Stimulated activated CD4-positive, alpha-beta T cell treated with anti-CD3 and anti-CD28 coated beads, Interleukin-1b, Interleukin-23, amount 100 ng/mL, for 1 hour (primary cell): ENCODE measurements at places on chromosomes 6 and 20.

- no peak for DNase-seq
Observed at GRCh38 chr6:21450149-21450548, 143.4 kb upstream of the SOX4 start.

- DNase-seq: no peak
Observed at GRCh38 chr6:79463621-79464050, 73.6 kb downstream of the LCA5 start.

DNA sequence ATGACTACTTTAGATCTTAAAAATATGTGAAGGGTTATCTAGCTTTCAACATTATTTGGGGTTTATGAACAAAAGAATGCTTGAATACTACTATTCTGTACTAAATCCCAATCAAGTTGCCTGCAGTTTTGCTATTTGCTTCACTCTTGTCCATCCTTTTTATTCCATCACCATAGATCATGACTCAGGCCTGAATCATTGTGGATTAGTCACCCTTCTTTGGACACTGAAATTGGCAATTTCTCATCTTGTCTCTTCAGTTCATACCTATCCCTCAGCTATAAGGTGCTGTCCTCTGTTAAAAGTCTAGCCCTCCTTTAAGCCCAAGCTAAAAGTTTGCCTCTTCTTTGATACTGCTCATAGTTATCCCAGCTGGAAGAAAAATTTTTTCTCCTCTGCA lies 199.1 kb downstream of the CENPW start:
- no peak for DNase-seq

GRCh38 chr6:167957626-167958025 lies 39.8 kb upstream of the KIF25 start:
- no peak for DNase-seq

DNA sequence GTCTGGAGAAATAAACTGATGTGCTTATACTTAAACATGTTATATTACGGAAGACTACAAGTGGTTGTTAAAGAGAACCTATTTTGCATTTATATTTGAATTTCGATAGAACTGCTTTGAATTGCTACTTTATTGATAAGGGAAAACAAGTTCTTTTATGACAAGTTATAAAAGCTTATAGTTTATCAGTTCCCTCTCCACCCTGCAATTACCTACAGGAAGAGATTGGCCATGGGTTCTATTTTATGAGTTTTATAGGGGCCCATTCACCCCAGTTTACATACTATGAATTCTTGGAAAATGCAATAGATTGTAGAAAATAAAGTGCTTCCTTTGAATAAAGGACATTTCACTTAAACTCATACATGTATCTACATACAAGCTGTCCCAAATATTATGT lies 144.4 kb downstream of the AHI1 start:
- DNase-seq: no peak

DNA sequence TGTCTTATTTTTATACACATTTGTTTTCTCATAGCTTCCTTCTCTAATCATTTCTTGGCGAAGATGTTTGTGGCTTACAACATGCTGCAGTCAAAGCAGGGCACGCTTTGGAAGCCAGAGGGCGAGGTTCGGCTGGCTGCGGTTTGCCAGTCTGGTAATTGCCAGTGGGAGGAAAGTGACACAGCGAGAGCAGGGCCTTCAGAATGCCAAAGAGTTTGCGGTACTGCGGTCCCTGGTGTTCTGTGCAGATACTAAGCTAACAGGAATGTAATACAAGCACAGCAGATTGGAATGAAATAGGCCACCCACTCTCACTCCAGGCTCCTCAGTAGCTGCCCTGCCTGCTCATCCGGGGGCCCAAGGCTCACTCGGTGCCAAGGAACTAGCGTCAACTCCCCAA lies 58.7 kb upstream of the TGM3 start:
- no peak for DNase-seq

GRCh38 chr6:120395784-120396183 lies 938.5 kb downstream of the TBC1D32 start:
- no peak for DNase-seq

GRCh38 chr6:37005061-37005810 lies at the start of gene FGD2:
TSS of gene FGD2 (plus strand) at chr6:37005655. CDS start at chr6:37005818, 163 bp downstream.
- no peak for DNase-seq

DNA sequence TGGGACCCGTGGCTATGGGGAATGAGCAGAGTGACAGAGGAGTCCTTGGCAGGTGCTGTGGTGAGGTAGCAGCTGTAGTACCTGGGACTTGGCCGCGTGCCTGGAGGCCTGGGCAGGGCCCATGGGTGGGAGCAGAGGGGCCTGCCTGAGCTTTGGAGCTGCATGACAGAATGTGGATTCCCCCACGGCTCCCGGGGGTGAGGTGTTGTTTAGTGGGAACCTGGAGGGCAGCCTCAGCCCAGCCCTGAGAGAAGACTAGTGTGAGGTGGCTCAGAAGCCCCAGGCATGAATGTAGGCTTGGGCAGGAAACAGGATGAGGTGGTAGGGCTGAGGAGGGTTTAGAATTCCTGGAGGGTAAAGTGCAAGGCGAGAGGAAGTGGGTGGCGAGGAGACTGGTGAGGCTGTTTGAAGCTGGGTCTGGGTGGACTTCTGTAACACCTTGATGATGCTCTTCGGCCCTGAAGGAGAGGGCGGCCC lies 86.5 kb upstream of the SCP2D1 start:
- DNase-seq: no peak

- DNase-seq: no peak
Observed at GRCh38 chr20:34952671-34953070, 2.9 kb downstream of the GSS start.

DNA sequence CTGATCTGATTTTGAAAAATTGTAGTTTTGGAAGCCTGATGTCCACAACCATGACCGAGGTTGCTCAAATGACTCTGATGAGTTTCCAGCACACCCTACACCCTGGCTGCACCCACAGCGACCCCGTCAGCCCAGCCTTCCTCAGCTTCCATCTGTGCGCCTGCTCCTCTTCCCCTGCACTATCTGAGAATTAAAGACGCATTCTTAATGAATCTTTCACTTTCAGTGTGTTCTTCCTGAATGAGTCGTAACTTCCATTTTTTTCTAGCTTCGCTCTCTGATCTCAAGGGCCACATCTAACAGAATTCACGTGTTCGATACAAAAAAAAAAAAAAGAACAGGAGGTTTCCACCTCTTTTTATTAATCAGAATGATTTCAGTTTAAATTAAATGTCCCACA lies 21.3 kb upstream of the RREB1 start:
- DNase-seq: no peak

GRCh38 chr6:125031385-125031784 lies 69.1 kb downstream of the RNF217 start:
- no peak for DNase-seq

DNA sequence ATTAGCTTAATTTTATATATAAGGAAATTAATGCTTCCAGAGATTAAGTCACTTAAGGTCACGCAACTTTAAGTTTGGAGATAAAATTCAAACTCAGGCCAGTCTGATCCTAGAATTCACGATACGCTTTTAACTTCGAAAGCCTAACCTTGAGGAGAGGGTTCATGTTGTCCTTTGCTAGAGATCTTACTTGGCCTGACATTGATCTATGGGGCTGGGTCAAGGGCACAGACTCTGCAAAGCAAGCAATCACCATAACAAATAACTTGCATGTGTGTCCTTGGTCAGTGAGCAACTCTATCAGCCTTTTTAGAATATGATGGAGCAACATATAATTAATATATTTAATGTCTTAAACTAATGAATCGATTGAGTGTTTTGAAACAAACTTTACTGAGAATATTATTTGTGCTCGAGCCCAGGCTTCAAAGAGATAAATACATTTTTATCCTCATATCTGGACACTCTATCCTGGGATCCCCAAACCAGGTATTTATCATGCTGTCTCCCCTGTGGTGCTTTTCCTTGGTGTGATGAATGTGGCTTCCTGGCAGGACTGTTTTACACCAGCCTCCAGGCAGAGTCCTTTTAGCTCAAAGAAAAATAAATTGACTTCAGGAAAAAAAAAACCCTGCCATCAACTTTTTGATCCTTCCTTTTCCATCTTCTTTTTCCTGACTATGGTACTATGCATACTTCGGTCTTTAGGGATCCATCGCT lies 29.1 kb downstream of the RPS12 start:
- DNase-seq: no peak

DNA sequence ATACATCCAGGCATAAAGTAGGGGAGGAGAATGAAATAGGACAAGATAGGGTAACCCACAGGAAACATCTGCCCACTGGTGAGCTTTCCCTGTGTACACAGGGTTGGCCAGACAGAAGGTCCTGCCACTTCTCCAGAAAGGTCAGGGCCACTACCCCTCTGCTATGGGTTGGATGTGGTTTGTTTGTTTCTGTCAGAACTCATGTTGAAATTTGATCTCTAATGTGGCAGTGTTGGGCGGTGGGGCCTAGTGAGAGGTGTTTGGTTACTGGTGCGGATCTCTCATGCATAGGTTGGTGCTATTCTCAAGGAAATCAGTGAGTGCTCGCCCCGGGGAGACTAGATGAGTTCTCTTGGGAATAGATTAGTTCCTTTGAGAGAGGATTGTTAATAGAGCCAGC lies 15.6 kb upstream of the MAS1 start:
- DNase-seq: no peak

DNA sequence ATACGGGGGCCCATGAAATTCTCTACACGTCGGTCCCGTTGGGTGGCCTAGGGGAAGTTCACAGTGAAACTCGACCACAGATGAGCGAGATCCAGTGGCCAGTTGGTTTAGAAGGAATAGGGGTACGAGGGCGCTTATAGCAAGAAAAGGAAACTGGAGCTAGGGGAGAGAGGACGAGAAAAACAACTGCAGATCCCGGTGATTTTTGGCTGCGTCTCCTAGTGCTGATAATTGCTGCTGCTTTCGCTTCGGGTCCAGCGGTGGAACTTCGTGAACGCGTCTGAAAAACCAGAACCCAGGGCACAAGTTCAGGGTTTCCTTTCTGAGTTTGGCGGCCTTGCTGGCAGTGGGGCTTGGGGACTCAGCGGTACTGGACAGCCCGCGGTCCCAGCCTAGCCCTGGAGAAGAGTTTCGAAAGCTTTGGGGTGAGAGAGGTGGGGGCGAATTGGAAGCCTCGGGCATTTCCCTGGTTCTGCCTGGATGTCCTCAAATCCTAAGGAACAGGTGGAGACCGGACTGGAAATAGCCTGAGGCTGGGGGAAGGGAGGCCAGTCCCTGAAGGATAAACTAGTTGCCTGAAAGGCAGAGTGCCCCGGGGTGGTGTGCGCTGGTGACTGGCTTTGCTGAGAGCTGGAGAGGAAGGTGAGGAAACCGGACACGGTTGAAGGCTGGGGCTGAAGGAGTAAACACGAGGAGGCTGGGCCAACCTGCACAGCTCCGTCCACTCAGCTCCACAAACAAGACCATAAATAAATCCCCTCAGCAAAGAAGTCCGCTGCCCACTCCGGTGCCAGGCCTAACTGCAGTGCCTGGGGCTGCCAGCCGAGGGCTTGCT lies 793 bp downstream of the GMPR start:
- DNase-seq: no peak

DNA sequence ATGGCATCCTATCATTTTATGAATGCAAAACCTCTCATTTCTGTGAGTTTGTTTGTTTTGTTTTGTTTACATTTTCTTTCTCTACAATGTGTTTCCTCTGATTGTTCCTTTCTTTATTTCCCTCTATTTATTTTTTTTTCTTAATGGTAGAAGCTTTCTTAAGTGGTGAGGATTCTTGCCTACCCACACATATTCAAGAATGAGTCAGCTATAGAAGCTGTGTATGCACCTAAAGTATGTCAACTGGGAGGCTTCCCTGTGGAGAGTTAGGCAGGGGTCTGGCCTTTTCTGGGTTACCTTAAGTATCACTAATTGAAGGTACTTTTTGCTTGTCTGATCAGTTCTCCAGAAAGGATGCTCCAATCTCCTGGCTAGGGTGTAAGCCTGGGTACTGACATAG lies 354.0 kb downstream of the ESR1 start:
- DNase-seq: no peak

DNA sequence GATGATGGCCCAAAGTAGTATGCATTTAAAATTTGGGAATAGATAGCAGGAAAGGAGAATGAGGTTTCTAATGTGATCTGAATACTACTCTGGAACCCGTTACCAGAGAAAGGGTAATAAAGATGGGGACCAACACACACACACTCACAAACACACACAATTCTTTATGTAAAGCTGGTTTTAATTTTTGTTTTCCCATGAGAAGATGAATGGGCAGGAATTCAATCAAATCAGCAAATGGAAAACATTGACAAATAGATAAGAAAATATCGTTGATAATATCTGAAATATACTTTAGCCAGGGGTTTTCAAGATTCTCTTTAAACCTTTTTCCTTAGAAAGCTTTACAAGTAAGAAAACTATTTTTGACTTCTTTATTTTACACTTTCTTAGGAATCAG lies 303.0 kb downstream of the PRL start:
- no peak for DNase-seq

DNA sequence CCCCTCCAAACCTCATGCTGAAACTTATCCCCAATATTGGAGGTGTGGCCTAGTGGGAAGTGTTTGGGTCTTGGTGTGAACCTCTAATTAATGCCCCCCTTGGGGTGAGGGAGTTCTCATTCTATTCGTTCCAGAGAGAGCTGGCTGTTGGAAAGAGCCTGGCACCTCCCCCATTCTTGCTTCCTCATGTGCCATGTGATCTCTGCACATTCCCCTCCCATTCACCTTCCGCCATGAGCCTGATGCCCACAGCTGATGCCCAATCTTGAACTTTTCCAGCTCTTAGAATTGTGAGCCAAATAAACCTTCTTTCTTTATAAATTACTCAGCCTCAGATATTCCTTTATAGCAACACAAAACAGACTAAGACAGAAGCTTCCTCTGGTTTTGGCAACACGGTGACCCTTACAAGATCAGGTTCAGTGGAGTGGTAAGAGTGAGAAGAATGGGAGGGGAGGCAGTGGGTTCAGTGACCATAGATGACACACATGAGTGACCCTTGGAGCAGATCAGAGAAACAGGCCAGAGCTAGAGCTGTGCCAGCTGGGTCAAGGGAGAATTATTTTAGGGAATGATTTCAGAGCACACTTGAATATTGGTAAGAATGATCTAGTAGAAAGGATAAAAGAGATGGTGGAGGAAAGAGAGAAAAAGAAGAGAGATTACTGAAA lies 176.4 kb downstream of the LY86 start:
- DNase-seq: no peak

- DNase-seq: no peak
Observed at GRCh38 chr20:42155586-42155985, 537.4 kb upstream of the CHD6 start.

DNA sequence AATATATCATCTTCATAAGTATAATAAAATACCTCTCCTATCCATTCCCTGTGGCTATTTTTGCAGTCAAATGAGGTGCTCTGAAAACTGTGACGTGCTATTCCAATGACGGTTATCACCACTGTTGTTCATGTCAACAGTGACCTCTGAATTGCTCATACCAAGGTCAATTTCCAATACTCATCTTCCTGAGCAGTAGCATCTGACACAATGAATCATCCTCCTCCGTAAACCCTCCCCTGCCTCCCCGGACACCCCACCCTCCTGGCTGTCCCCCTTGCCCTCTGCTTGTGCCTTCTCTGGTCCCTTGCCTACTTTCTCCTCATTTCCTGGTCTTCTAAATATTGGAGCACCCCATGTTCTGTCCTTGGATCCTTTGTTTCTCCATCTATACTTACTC lies 77.7 kb upstream of the SLC22A23 start:
- DNase-seq: no peak
